ENCODE measurements at places on chromosomes 2 and 18. TPM values are rescaled to one million over a fixed set of nuclear protein-coding genes. Genes with fewer than 3 reads are reported as not detected.

DNA sequence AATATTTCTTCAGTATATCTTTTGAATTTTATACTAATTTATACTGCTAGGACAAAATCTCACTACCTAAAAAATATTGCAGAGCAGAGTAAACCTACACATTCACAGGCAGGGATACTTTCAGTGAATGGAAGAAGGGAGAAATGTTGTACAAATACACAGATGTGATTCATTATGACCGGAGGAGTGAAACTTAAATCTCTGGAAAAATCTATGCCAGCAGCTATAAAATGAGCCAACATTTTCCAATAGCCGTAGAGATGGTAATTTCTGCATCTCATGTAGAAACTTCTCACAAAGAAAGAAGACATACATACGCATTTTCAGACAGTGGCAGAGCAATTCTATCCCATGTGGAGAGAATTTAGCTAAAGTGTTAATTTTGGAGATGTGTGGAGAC is 54.8 kb downstream of the KCNS3 start:
- no peak for DNase-seq

DNA sequence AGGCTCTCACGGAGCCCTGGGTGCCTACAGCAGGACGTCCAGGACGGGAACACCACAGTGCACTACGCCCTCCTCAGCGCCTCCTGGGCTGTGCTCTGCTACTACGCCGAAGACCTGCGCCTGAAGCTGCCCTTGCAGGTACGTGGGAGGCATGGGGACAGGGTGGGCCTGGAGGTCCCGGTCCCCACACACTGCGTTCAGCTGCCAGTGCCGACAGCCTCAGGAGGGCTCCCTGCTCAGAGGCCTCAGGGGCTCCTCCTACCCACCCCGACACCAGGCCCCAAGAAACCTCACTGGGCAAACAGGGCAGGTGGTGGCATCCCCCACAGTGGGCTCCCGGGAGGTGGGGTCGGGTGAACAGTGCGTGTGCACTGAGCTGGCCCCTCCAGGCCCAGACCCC is 10.8 kb downstream of the ANO7 start:
- no peak for DNase-seq

DNA sequence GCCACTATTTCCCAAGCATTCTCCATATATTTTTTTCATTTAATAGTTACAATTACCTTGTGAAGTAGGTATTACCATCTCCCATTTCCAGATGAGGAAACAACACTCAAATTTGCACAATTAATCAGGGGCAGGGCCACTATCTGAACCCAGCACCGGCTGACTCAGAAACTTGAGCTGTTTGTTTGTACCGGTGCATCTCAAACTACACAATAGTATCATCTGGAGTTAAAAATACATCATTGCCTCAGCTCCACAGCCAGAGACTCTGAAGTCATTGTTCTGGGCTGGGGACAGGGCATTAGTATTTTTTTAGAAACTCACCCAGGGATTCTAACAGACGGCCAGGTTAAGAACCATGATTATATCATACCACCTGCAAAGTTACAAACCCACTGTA is 55.9 kb downstream of the CDCA7 start:
- DNase-seq: no peak

- DNase-seq: no peak
These were observed 94.0 kb downstream of the FMNL2 start for GRCh38 chr2:152428800-152429582.

DNA sequence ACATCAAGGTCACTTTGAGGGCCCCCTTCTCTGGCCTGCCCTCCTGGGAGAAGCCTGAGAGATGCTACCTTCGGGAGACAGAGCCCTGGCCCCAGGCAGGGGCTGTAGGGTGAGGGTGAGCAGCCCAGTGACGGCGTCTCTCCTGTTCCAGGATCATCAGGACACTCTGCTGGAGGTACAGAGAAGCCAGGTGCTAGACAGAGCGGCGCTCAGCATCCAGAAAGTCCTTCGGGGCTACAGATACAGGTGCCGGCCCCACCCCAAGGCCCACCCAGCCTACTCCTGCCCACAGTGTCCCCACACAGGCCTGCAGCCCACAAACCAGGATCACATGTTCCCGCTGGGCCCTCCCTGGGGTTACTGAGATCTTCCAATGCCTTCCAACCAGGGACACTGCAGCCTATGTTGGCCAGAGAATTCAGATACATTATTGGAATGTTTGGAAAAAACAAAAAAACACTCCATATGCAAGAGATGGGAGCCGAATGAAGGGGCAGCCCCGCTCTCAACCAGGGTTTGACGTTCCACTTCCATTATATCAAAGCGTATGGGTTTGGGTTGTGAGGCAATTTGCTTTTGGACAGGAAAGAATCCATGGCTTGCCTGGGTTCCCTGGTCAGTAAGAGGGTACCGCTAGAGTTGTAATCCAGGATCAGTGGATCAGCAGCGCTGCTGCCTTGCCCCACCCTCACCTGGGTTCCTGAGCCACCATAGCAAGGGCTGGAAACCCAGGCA is 49.5 kb upstream of the GPR17 start:
- no peak for DNase-seq

GRCh38 chr2:199458009-199458805 is 468 bp upstream of the SATB2 start:
- DNase-seq: no peak

DNA sequence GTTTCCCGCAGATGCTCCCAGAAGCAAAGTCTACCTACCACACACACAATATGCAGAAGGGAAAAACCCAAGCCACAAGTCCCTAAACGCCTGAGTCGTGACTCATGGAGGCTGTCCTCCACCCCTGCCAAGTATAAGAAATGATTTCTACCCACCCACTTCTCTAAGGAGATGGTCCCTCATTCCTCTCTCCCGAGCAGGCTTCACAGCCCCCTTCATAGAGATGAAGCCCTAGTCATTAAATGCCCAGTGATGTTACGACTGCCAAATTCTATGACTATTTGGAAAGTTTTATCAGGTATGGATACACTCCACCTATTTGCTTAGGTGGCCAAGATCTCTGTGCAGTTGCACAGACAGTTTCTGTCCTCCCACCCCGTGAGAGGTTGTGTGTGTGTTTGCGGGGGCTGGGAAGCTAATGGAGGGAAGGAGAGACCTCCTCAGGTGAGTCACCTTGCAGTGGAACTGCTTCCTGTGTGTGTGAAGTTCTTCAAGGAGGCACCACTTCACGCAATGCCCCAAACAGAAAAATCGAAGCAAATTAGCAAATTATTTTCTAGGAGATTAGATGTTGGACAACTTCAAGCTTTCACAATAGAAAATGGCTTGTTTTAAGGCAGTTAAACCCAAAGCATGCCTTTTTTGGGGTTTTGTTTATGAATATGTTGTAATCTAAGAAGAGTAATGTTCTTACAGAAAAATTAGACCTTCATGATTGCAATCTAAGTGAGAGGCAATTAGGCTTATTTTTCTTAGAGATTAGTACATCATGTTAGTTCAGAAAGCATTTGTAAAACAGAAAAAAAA is 175.2 kb downstream of the TGIF1 start:
- DNase-seq: no peak

DNA sequence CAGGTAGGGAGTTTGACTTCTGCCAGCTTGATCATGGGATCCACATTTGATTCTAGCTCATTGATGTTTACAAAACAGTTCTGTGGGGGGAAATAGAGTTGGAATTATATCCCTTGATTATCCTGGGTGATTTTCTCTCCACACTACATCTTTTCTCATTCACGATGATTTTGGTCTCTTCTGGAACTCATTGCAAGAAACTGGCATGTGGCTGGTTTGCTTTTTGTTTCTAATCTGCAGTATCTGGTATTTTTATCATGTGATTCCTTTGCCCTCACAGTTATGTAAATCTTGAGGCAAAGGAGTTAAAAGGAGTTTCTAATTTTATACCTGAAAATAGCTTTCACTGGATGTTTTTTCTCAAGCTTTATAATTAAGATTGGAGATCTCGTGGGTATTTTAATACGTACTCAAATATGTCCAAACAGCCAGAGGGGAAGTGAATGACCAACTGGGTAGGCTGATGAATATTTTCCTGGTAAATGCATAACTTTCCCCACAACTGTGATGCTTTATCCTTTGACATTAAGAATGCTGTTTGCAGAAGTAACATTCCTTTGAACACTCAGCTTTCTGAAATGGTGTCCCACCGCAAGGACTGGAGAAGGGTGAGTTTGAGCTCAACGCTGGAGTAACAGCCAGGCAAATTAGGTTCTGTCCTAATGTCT is 502.9 kb upstream of the ZEB2 start:
- DNase-seq: no peak

- no peak for DNase-seq
These were observed 144.8 kb downstream of the LDLRAD4 start for GRCh38 chr18:13363359-13363758.

DNA sequence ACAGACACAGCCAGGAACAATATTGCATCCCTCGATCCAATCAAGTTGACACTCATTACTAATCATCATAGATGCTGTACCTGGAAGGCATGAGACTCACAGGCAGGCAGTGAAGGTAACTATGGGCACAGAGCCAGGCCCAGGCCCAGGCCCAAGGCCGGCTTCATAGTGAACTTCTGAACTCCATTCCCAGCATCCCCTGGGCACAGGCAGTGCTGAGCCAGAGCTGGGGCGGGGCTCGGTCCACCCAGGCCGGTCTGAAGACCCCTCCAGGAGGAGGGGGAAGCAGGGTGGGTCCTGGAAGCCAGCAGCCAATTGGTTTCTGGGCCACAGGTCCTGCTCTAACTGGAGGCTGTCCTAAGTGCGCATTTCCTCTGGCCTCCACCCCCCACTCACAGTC is 37.6 kb downstream of the MLPH start:
- DNase-seq: no peak

GRCh38 chr2:136134126-136134525 is 16.2 kb upstream of the CXCR4 start:
- no peak for DNase-seq

DNA sequence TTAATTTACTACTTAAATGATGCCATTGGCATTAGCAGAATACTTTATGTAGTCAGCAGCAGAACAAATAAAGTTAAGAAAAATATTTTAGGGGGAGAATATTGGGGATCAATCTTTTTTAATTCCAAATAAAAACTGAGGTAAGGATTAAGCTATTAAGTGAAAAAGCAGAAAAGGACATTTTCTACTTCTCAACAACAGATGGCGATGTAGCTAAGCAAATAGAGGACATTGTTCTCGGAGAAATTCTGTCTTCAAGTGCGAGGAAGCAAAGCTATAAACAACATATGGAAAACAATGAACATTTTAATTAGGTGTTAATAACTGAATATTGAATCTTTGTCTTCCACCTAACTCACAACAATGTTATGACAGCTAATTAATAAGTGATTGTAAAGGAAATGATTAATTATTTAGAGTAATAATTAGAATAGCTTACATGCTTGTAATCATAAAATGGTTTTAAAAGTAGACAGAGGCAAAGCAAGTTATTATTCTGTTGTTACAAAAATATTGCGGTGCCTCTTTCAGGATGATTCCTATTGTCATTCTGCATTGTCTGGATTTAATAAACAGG is 32.9 kb upstream of the CCDC93 start:
- DNase-seq: peak; percentile 42

DNA sequence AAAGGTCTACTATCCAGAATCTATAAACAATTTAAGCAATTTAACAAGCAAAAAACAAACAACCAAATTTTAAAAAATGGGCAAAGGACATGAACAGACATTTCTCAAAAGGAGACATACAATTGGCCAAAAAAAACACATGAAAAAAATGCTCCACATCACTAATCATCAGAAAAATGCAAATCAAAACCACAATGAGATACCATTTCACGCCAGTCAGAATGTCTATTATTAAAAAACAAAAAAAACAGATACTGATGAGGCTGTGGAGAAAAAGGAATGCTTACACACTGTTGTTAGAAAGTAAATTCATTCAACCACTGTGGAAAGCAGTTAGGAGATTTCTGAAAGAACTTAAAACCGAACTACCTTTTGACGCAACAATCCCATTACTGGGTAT is 66.4 kb upstream of the SESTD1 start:
- no peak for DNase-seq

- peak; percentile 65 for DNase-seq
These were observed 1.1 kb downstream of the HK2 start for GRCh38 chr2:74834792-74835755.

DNA sequence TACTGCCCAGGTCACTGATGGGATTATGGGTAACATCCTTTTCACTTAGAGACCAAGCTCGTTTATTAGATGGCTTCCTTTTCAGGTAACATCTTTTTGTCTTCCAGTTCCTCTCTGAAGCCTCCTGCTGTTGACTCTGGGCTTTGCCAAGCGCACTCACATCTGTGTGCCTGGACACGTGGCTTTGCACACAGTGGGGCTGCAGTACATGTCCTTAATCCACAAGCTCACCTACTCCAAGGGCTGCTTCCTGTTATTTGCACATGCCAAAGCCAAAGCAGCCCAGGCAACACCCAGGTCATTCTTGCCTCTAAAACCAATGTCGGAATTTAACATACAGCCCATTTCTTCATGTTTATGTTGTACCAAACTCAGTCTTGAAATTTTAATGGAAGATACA is 124.2 kb upstream of the BOD1L2 start:
- DNase-seq: no peak

DNA sequence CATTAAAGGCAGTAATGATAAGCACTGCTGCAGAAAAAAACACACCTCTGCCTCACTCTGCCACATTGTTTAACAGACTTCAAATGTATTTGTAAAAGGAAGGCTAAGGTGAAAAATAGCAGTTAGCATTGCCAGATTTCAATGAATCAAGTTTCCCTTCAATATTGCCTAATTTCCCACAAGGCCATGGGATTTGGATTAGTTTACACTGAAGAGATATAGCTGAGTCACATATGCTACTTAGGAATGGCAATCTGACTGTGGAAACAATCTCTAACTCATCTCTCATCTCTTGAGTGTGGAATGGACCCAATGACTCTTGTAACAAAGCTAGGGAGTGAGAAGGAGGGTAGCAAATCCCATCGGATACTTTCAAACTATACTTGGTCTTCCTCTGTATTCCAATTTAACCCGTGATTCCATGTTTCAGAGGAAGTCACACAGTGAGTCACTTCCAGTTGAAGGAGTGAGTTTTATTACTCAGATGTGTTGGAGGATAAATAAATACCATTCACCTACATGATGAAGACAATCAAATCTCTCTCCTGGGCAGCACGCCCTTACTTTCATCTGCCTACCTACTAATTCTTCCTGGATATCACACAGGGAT is 5.1 kb downstream of the B4GALT6 start:
- no peak for DNase-seq

DNA sequence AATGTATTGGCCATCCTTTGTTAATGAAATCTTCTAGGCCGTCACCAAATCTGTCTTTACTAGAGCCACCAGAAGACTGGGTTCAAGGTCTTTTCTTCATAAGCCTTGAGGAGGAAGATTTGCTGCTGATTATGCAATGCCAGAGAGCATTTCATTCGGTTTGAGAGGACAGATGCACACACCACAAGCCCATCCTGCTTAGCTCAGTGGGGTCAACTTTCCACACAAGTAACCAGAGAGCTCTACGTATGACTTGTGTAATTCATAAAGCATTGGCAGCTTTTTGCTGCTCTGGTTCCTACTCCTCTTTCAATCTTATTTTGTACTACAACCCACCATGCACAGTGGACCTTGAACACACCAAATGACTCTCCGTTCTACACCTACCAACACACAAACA is 106.9 kb downstream of the OSR1 start:
- no peak for DNase-seq

The CHST10 gene
- polyA plus RNA-seq: 3.9 TPM

The SLC40A1 gene
- polyA plus RNA-seq: 1.9 TPM

The EFR3B gene
- not detected for polyA plus RNA-seq

The SERPINE2 gene
- 5.0 TPM for polyA plus RNA-seq

The HOXD12 gene
- polyA plus RNA-seq: not detected

The NIF3L1 gene
- polyA plus RNA-seq: 21.0 TPM

The EGR4 gene
- polyA plus RNA-seq: 0.49 TPM

The SCYGR2 gene
- not detected for polyA plus RNA-seq

The TUBB6 gene
- polyA plus RNA-seq: 56.7 TPM

The PPM1B gene
- polyA plus RNA-seq: 53.4 TPM

Data from naive B cell (primary cell).